Smooth muscle cell of the pulmonary artery (primary cell): ENCODE measurements at places on chromosomes 13 and 19. TPM values are rescaled to one million over a fixed set of nuclear protein-coding genes. Genes with fewer than 3 reads are reported as not detected.

CYSLTR2 gene
- 0.17 and 1.5 TPM in 2 replicates for total RNA-seq

IZUMO2 gene
- not detected in 2 replicates for total RNA-seq

NECTIN2 gene
- total RNA-seq = 85.9 and 97.6 TPM in 2 replicates

THSD8 gene
- total RNA-seq = 0.13 TPM in 1 of 2 replicates, not detected in the other

PNMA8B gene
- 0.96 and 1.6 TPM in 2 replicates for total RNA-seq

ZNF177 gene
- 1.3 and 2.0 TPM in 2 replicates for total RNA-seq

KIR2DL4 gene
- total RNA-seq = not detected in 2 replicates

KLF12 gene
- 12.3 and 25.4 TPM in 2 replicates for total RNA-seq

SMAD9 gene
- 3.8 and 8.3 TPM in 2 replicates for total RNA-seq

COG3 gene
- total RNA-seq = 39.8 and 42.9 TPM in 2 replicates

ADPRHL1 gene
- 0.85 and 1.1 TPM in 2 replicates for total RNA-seq

RDH8 gene
- not detected in 2 replicates for total RNA-seq

BCAM gene
- total RNA-seq = 25.3 and 34.6 TPM in 2 replicates

CYP4F2 gene
- total RNA-seq = not detected in 2 replicates

C1QTNF9B gene
- not detected in 2 replicates for total RNA-seq

UBXN6 gene
- 88.3 and 94.6 TPM in 2 replicates for total RNA-seq

PSPN gene
- 1.5 and 1.9 TPM in 2 replicates for total RNA-seq

LILRB3 gene
- total RNA-seq = not detected in 2 replicates

MIER2 gene
- total RNA-seq = 36.2 and 39.1 TPM in 2 replicates

RFPL4AL1 gene
- total RNA-seq = not detected in 2 replicates

KCNK6 gene
- 9.3 and 13.0 TPM in 2 replicates for total RNA-seq
